ENCODE measurements at places on chromosomes 5 and 9. TPM values are rescaled to one million over a fixed set of nuclear protein-coding genes. Genes with fewer than 3 reads are reported as not detected.

DNA sequence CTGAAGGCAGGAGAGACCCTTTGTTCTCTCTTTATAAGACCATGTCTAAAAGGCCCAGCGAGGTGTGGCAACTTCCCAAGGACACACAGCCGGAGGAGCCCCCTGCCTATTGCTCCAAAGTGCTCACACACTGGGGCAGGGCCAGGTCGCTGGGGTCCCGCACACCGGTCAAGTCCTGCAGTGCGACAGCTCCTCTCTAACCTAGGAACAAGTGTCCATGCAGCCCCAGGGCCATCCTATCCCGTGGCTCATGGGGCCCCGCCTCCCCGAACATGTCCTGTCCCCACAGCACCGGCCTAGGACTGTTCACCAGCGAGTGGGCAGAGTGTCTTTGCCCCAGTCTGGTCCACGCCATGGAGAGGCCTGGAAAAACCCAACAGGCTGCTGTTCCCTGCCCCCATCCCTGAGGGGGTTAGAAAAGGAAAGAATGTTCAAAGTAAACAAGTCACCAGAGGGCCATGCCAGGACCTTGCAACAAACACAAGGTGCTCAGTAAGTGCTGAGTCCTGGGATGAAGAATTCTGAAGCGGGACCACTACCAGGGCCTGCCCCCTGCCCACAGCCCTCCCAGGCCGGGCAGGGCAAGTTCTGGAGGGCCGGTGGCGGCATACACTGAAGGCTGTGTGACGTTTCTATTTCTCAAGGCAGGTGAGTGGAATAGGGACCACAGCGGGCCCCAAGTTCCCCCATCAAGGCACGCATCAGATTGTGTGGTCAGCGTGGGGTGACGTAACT lies 938 bp downstream of the NINJ1 start:
- DNase-seq = peak; percentile 85

DNA sequence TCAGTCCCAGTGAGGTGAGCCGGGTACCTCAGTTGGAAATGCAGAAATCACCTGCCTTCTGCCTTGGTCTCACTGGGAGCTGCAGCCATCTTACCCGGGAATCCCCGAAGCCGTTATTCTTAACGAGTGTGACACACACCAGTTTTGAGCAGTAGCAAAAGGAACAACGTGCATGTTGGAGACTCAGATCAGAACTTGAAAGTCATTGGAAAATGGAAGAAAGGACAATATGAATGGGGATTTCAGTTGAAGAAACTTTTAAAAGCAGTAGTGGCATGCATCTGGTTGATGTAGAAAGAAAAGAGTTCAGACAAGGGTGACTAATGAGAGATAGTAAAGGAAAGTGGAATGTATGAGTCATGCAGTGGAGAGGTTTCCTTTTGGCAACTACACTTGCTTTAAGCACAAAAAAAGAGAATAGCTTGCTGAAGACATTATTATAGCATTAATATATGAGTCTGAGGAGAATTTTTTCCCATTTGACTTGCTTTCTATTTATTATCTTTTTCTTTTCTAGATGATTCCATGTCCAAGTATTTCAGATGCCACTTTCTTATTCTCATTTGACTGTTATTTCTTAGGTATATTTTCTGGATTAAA lies 44.4 kb upstream of the ANKDD1B start:
- peak; percentile 96 for DNase-seq

DNA sequence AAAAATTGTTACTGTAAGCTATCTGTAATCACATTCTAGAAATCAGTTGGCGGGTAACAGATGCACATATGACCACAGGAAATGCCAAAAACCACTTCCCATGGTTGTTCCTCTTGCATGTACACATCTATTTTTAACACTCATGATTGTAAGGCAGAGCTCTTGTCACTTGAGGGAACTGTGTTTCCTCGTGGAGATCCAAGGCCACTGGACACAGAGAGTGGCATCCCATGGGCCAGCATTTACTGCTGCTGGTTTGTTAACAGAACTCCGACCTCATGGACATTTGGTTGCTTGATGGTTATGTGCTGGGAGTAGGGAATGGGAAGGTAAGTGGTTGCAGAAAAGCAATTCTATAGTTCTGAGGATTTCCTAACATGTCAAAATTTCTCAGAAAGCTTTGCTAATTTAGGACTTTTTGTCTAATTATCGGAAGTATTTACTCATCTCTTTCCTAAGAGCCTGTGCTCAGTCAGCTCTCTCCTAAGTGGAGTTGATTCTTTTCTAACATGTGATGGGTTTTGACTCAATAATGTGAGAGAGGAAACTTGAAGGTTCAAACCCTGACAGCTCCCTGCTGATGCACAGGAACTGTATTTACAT lies 202.0 kb upstream of the NR3C1 start:
- peak; percentile 27 for DNase-seq

EPB41L4A gene
- total RNA-seq = 8.2 TPM

GRCh38 chr5:5721881-5722280 lies 299.4 kb downstream of the ICE1 start:
- no peak for DNase-seq

SURF2 gene
- total RNA-seq = 20.0 TPM

- peak; percentile 47 for DNase-seq
Observed at GRCh38 chr5:78964889-78965288, 20.2 kb downstream of the ARSB start.

CORO2A gene
- 11.1 TPM for total RNA-seq

DNA sequence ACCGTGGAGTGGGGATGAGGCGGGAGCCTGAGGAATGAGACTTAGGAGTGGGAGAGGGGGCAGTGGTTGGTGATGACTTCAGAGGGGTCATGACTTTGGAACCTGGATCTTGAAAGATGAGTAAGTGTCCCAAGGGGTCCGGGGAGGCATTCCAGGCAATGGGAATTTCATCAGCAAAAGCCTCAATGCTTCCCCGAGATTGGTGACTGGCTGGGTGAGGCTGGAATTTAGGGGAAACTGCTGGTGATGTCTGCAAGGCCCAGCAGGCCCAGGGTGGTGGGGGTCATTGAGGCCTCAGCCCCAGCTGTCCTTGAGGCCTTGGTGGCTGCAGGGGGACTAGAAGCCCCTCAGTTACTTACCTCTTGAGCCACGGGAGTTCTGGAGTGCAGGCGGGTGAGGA lies 7.5 kb downstream of the NDST1 start:
- DNase-seq = peak; percentile 80

SEC24A gene
- total RNA-seq = 51.9 TPM

- no peak for DNase-seq
Observed at GRCh38 chr9:129321286-129322021, 143.4 kb upstream of the IER5L start.

SLC9A3 gene
- total RNA-seq = 1.0 TPM

GRCh38 chr5:16619136-16619535 lies 2.3 kb upstream of the RETREG1 start:
- no peak for DNase-seq

DNA sequence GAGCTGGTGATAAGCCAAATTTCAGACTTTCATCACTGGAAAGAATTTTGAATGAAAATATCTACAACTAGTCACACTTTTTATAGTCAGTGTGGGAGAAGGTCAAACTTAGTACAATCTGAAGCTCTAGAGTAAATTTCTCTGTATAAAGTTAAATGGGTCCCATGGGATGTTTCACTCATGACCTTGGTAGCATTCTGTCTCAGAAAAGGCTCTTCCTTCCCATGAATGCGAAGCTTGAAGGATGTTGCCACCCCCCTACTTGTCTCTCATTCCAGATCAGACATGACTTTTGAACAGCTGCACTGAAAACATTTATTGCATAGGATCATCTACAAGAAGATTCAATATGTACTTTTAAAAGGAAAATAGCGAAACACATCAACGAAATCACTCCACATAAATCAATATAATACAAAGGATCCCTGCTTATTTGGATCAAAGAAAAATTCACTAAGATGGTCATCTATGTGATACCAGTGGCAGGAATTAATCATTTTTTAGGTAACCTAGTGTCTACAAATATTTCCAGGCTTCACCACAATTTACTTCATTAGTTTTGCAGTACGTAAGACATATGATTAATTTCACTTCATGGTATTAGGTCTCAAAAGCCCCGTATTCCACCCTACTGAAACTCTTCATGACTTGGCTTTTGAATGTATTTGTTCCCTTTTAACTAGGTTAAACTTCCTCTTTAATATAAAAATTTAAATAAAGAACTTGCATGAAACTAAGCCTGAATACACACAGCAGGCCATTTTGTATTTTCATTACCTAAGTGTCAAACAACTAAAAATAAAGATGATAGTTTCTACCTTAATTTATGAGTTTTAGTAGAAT lies 4.4 kb downstream of the ST8SIA4 start:
- DNase-seq = no peak

- DNase-seq = no peak
Observed at GRCh38 chr5:120735076-120735475, 271.0 kb downstream of the PRR16 start.

COL15A1 gene
- 5.6 TPM for total RNA-seq

DNA sequence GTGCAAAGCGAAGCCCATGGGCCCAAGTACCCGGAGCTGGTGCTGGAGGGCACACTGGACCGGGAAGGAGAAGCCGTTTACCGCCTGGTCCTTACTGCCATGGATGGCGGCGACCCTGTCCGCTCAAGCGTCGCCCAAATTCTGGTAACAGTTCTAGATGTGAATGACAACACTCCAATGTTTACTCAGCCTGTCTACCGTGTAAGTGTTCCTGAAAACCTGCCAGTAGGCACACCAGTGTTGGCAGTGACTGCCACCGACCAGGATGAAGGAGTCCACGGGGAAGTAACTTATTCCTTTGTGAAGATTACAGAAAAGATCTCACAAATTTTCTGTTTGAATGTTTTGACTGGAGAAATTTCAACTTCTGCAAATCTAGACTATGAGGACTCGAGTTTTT lies 936 bp downstream of the PCDHGA6 start:
- DNase-seq = no peak

Data from astrocyte (in vitro differentiated cells and primary cell).